ENCODE measurements at places on chromosomes 3 and 15. TPM values are rescaled to one million over a fixed set of nuclear protein-coding genes. Genes with fewer than 3 reads are reported as not detected.
A peak's percentile ranks its signal among the peaks of the same experiment; 100 is the strongest.

- no peak for DNase-seq
These were observed 15.2 kb downstream of the TRAIP start for GRCh38 chr3:49841126-49841696.

DNA sequence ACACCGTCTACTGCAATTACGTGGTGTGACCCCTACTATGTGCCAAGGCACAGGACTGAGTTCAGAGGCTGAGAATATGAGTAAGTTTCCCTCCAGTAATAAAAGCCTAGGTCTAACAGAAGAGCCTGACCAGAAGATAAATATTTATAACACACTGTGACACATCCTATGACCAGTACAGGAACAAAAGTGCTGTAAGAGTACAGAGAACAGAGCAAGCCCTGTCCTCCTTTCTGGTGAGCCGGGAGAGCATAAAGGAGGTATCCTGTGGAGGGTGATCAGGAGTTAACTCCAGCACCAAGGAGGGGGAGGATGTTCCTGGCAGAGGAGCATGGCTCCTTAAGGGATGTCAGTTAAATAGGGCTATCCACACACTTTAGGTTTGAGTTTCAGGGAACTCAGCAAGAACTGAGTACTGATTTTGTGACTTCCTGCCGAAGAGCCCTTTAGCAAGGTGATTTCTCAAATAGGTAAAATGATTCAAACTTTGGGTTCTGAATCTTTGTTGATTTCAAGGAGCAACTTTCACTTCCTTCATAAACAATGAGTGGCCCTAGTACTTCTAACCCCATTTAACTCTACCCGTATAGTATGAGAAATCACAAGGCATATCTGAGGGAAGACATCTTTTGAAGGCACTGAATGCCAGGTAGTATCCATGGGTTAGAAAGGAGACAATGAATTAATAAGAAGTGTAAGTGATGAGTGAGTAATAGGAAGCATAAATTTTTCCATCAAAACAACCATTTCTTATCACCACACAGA is 198.0 kb downstream of the THRB start:
- DNase-seq: no peak

GRCh38 chr15:92638291-92638708 is 17.3 kb downstream of the FAM174B start:
- DNase-seq: peak; percentile 65

DNA sequence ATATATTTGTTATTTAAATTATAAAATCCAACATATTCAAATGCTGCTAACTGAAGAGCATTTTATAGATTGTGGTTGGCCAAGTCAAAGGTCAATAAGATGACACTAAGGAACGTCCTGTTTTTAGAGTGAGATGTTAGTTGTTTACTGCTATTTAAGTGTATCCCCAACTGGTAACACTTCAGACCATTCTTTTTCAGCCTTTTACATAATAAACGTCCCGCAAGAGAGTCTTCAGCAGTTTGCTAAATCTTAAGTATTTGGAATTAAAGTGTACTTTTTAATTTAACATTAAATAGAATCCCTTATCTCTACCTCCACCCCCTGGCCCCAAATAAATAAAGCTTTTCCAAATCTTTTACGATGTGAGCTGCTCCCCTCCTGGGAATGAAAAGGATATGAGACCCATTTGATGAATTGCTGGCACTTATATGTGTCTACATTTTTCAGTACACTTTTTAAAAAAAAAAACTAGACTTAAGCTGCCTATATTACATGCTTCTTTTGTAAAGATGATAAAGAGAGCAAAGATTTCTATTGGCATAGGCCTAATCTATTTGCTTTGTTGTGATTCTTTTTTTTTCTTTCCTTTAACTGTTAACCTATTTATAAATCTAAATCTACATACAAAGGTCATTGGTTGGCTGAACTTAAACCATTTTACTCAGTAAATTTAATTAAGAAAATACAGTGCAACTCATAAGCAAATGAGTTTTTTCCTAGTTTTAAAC is 101.8 kb upstream of the SKOR1 start:
- DNase-seq: no peak

DNA sequence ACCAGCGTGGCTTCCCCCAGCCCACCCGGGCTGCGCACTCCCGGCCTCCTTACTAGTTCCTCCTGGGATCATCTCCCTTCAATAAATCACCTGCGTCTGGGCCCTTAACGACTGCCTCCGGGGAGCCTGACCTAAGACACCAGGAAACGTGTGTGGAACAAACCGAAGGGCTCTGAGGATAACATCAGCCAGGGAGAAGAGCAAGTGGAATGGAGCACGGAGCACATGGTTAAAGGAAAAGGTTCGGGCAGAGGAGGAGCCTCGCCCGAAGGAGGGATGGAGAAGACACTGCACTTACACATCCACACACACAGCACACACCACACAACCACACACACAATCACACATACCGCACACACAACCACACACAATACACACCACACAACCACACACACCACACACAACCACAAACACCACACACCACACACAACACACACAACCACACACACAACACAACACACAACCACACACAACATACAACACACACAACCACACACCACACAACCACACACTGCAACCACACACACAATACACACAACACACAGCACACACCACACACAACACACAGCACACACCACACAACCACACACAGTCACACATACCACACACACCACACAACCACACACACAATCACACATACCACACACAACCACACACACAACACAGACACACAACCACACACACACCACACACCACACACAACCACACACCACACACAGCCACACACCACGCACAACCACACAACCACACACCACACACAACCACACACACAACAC is 24.7 kb downstream of the CPN2 start:
- DNase-seq: no peak

ESYT3 gene
- total RNA-seq: 40.3 TPM

TMCO5A gene
- total RNA-seq: not detected

DPH6 gene
- 9.2 TPM for total RNA-seq

ATP13A3 gene
- total RNA-seq: 84.8 TPM

CPA3 gene
- total RNA-seq: 48.6 TPM
